Fibroblast of mammary gland (primary cell): ENCODE measurements at places on chromosomes 7 and 10.

DNA sequence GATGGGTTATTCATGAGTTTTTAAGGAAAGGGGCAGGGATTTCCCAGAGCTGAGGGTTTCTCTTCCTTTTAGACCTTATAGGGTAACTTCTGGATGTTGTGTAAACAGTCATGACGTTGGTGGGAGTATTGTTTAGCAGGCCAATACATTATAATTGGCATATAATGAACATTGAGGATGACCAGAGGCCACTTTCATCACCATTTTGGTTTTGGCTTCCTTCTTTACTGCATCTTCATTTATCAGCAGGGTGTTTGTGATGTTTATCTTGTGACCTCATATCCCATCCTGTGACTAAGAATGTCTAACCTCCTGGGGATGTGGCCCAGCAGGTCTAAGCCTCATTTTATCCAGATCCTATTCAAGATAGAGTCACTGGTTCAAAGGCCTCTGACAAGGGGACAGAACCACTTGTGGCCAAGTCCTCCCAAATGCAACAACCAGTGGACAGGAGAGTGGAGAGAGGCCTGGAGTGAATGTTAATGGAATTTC lies 77.3 kb upstream of the RPA3 start:
- DNase-seq = peak; percentile 87

DNA sequence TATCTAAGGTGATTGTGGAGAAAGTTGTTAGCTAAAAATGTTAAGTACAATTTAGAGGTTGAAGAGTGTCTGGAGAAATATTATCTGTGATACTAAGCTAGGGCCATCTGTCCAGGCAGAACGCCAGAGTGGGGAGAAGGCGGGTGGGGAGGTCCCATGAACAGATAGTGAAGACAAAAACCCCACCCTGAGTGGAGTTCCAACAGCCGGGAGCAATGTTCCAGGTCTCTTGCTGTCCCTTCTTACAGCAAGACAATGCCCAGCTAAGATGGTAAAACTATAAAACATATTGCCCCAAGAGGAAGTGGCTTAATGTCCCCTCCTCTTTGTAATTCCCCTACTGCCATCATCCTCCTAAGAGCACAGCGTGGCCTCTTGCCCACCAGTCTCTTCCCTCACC lies 10.4 kb upstream of the IL15RA start:
- DNase-seq = no peak

GRCh38 chr10:3898821-3899220 lies 113.8 kb upstream of the KLF6 start:
- no peak for DNase-seq

DNA sequence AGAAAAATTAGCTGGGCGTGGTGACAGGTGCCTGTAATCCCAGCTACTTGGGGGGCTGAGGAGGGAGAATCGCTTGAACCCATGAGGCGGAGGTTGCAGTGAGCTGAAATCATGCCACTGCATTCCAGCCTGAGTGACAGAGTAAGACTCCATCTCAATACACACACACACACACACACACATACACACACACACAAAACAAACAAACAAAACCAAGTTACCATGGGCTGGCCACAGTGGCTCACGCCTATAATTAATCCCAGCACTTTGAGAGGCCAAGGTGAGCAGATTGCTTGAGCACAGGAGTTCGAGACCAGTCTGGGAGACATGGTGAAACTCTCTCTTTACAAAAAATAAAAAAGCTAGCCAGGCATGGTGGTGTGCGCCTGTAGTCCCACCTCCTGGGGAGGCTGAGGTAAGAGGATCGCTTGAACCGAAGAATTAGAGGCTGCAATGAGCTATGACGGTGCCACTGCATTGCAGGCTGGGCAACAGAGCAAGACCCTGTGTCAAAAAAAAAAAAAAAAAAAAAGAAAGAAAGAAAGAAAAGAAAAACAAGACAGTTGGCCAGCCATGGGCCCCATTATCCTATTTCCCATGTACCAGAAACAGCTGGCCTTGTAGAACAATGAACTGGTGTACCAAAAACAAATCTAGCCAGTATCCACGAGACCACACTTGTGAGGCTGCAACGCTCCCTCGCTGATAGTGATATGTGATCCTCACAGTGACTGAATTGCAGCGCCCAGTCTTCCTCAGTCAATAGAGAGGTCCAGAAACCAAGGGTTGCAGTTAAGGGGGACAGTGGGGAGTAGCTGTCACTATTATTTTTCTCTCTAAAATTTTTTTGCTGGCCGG lies 6.6 kb upstream of the AGFG2 start:
- DNase-seq = no peak

GRCh38 chr7:45036317-45036716 lies 36.3 kb downstream of the CCM2 start:
- no peak for DNase-seq
